GM23338 (cell line): ENCODE measurements at places on chromosomes 1 and 21. TPM values are rescaled to one million over a fixed set of nuclear protein-coding genes. Genes with fewer than 3 reads are reported as not detected.
A peak's percentile ranks its signal among the peaks of the same experiment; 100 is the strongest.

GRCh38 chr1:58580186-58580585 is 3.1 kb upstream of the TACSTD2 start:
- no peak for DNase-seq
- H3K4me3 ChIP-seq = no peak overlapping the region
- H3K27ac ChIP-seq = no peak overlapping the region
- peaks cover 9% of the 10 kb centered on the region for H3K4me1 ChIP-seq

Gene SYCP1
- 0.24 and 0.50 TPM in 2 replicates for total RNA-seq

DNA sequence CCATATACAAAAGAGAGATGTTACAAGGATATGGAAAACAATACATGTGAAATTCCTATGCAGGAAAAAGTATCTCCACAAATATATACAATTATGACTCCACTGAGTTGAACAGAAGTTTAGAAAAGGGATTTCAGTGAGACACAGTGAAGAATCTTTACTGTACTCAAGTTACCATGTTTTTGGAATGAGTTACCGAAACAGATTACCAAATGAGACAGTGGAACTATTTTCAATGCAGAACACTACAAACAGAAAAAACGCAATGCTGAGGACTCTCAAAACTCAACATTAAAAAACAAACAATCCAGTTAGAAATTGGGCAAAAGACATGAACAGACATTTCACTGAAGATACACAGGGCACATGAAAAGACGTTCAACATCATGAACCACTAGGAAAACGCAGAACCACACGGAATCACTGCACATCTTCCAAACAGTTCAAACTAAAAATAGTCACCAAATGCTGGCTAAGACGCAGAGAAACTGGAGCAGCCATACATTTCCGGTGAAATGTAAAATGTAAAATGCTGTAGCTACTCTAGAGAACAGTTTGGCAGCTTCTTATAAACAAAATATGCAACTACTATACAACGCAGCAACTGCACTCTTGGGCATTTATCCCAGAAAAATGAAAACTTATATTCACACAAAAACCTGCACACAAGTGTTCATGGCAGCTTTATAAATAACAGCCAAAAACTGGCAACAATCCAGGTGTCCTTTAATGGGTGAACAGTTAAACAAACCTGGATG is 118.7 kb downstream of the UBR4 start:
- peaks cover 79% of the 10 kb centered on the region for H3K36me3 ChIP-seq
- no peak overlapping the region for H3K4me3 ChIP-seq
- no peak overlapping the region for H3K27ac ChIP-seq
- DNase-seq = no peak

- no peaks in the 10 kb centered on the region for H3K27me3 ChIP-seq
- no peaks in the 10 kb centered on the region for H3K4me1 ChIP-seq
- H3K36me3 ChIP-seq = no peaks in the 10 kb centered on the region
- no peak for DNase-seq
- no peak overlapping the region for H3K4me3 ChIP-seq
These were observed 148.4 kb downstream of the GPATCH2 start for GRCh38 chr1:217482356-217483102.

GRCh38 chr1:111723091-111723806 is 15.9 kb downstream of the INKA2 start:
- H3K27me3 ChIP-seq = no peaks in the 10 kb centered on the region
- DNase-seq = no peak
- peaks cover 43% of the 10 kb centered on the region for H3K4me1 ChIP-seq
- no peak overlapping the region for H3K27ac ChIP-seq
- H3K4me3 ChIP-seq = no peak overlapping the region

GRCh38 chr1:175602026-175602585 is 141.3 kb downstream of the TNR start:
- peaks cover 13% of the 10 kb centered on the region for H3K4me1 ChIP-seq
- DNase-seq = no peak
- H3K27me3 ChIP-seq = peaks cover 32% of the 10 kb centered on the region
- no peak overlapping the region for H3K4me3 ChIP-seq
- H3K36me3 ChIP-seq = no peaks in the 10 kb centered on the region; the same call in 1 of the 2 replicates
- no peak overlapping the region for H3K27ac ChIP-seq

- DNase-seq = no peak
- H3K27me3 ChIP-seq = no peaks in the 10 kb centered on the region
- no peaks in the 10 kb centered on the region for H3K36me3 ChIP-seq
- H3K27ac ChIP-seq = no peak overlapping the region
- no peak overlapping the region for H3K4me3 ChIP-seq
These were observed 11.1 kb downstream of the RCAN3 start for GRCh38 chr1:24513706-24514105.

DNA sequence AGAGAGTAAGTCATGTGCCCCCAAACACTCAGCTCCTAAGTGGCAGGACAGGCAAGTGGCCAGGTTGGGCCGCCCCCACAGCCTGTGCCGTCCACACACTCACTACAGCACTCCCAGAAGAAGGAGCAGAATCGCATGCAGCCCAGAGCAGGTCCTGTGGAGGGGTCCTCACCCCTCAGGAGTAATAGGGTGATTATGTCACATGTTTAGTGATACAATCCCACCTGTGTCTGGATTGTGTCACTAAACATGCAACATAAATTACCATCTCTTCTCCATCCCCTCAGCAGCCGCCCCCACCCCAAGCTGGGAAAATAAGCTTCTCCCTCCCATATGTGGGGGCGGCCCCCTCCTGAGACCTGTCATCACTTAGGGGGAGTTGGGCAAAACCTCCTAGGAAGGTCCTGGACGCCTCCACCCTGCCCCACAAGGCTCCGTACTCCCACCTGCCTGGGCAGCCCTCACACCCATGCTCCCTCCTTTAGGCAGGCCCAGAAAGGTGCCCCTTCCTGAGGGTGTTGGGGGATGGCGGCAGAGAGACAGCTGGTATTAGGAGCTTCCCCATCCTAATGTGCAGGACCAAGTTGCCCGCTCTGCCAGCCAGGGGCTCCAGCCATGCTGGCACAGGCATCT is 56.9 kb downstream of the STUM start:
- no peak for DNase-seq
- peaks cover 25% of the 10 kb centered on the region; the same call in 1 of the 2 replicates for H3K4me1 ChIP-seq
- H3K27ac ChIP-seq = no peak overlapping the region
- no peaks in the 10 kb centered on the region for H3K36me3 ChIP-seq

Gene LORICRIN
- total RNA-seq = not detected in 2 replicates

Gene NPR1
- total RNA-seq = 8.5 and 9.0 TPM in 2 replicates

DNA sequence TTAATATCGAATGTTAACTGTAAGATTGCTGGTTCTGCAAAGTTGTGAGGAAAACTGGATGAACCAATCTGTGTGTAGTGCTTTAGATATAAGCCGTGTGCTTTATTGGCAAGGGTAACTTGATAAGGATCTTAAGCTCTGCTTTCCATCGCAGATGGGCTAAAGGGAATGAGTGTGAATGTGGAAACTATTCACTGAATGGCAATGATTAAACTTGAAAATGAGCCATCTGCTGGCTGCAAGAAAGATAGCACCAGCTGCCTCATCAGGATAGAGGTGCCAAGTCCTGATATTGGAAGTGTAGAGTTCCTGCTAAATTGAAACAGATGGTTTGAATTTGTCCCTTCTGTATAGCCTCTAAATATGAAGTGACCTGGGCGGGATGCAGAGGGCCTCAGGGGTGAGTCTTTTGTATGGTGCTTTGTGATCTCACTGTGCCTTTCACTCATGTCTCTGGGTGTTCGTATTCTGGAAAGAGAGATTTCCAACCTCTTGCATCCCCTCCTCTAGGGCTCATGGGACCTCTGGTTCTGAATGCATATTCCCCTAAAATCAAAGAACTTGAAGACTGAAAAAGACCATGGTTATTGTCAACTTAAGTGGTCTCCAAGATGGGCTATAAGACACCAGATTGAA is 9.2 kb downstream of the FCRL3 start:
- H3K4me1 ChIP-seq = no peaks in the 10 kb centered on the region
- H3K27ac ChIP-seq = no peak overlapping the region
- no peaks in the 10 kb centered on the region for H3K27me3 ChIP-seq
- H3K36me3 ChIP-seq = no peaks in the 10 kb centered on the region
- DNase-seq = peak; percentile 77
